Omental fat pad (tissue), 4 donors: ENCODE measurements at places on chromosomes 16 and 17.

DNA sequence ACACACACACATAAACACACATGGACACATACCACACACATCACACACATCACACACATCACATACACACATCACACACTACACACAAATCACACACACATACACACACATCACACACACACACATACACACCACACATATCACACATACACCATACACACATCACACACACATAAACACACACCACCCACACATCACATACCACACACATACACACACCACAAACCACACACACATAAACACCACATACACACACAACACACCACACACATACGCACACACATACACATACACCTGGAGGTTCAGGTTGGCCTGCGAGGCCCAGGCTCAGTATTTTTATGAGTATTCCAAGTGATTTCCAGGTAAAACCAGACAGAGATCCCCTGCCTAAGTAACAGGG lies 279.5 kb downstream of the FOXL1 start:
- no peak for DNase-seq

DNA sequence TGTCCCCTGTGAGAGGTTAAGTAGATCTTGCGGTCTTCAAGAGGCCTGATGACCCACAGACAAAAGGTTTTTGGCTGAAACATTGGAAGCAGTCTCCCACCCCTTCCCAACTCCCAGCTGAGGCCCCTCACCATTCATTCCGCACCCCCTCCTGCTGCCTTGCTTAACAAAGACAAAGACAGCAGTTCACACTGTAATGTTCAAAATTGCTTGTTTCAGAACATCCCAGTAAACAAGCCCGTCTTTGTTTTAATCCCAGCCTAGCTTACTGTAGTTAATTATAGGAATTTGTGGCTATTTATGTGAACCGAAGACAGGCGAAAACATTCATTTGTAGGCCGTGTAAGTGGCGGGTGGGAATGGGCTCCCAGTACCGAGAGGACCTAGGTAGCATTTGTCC lies 55.7 kb downstream of the IRX5 start:
- no peak for DNase-seq

- no peak for DNase-seq
Observed at GRCh38 chr17:82449131-82449882, 1.2 kb downstream of the CYBC1 start.

GRCh38 chr17:69503711-69504110 lies 89.2 kb downstream of the MAP2K6 start:
- no peak for DNase-seq

GRCh38 chr17:16937431-16937830 lies 34.5 kb downstream of the TNFRSF13B start:
- no peak for DNase-seq

GRCh38 chr16:86631444-86631843 lies 53.1 kb downstream of the FOXL1 start:
- DNase-seq = no peak
